ENCODE measurements at places on chromosomes 5 and 9. TPM values are rescaled to one million over a fixed set of nuclear protein-coding genes. Genes with fewer than 3 reads are reported as not detected.
A peak's percentile ranks its signal among the peaks of the same experiment; 100 is the strongest.

Gene MXD3
- polyA plus RNA-seq, result 14.9 TPM

- no peak for DNase-seq
These were observed 64.6 kb downstream of the YTHDC2 start for GRCh38 chr5:113578091-113578490.

DNA sequence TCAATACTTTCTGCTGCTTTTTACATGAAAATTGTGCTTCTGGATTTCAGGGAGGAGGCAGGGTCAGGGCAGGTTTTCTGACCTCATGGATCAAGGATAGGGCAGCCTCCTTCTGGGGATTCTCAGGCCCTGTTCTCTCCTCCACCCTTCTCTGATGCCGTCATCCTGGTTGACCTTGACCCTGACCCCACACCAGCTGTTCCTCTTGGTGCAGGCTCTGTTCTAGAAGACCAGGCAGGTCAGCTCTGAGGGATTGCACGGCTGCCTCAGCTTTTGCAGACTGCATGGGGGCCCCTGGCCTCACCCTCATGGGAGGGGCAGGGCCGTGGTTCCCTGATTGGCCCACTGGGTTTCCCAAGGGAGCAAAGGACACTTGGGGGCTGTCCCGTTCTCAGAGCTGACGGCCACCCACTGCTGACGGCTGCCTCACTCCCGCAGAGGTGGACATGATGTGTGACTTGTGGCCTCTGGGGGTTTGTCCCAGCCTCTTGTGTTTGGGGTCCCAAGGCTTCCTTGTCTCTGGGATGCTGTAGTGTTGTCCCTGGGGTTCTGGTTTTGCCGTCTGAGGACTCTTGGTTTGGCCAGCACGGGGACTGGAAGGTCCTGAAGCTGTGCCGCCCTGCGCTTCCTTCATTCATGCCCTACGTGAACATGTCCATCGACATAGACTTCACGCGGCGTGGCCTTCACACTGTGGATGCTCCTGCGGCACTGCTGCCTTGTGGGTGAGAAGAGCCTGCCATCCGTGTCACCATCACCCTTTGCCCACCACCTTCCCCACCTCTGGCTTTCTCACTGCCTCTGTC is 34.5 kb downstream of the CEP72 start:
- no peak for DNase-seq

DNA sequence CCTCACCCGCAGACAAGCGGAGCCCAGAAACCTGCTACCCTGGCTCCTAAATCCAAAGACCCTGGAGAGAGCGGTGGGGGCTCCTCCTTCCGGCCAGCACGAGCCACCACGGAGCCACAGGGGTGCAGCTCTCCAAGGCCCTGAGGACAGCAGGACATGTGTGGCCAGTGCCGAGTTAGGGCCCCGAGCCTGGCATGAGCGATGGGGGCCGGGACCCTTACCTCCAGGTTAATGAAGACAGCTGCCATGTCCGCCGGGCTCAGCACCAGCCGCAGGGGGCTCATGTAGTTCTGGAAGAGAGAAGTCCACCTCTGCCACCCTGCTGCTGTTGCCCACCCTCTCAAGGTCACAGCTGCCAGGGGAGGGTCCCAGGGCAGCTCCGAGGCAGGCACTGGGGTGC is 68.9 kb upstream of the SARDH start:
- DNase-seq, result no peak

DNA sequence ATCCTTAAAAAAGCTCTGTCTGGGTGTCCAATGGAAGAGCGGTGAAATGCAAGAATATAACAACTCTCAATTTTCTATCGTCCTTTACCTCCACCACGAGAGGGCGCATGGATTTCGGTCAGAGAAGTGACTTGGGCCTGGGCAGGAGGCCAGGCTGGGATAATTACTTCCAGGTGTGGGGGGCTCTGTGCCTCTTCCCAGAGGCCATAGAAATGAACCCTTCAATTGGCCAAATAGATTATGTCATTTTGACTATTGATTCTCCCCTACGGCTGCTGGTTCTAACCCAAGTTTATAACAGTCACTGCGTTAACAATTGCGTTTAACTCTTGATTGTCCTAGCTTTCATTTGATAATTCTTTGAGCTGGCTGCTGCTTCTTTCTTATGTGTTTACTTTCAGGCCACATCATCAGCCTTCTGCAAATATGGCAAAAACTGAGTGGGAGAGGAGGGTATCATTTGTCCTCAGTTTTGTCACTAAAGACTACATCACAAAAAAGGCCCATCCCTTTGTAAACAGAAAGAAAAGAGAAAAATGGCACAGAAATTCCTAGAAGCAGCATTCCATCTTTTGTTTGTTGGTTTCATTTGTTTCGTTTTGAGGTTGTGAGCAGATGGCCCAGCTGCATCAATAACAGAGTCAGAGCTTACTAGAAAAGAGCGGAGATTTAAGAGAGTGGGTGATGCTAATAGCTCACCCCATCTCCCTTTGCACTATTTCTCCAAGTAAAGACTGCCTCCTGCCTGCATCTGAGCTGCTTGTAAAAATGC is 45.4 kb upstream of the ZFR start:
- DNase-seq, result peak; percentile 74

Gene PCDHA5
- polyA plus RNA-seq, result 0.06 TPM

Gene C5orf58
- 0.16 TPM for polyA plus RNA-seq

GRCh38 chr9:118711843-118712242 is 657.4 kb downstream of the BRINP1 start:
- DNase-seq, result no peak

GRCh38 chr5:159800131-159800840 is 116.0 kb upstream of the ADRA1B start:
- no peak for DNase-seq

Gene C5
- 15.5 TPM for polyA plus RNA-seq

Gene LAMC3
- polyA plus RNA-seq, result 20.1 TPM

- DNase-seq, result no peak
These were observed 170.1 kb downstream of the GABBR2 start for GRCh38 chr9:98538626-98539031.

DNA sequence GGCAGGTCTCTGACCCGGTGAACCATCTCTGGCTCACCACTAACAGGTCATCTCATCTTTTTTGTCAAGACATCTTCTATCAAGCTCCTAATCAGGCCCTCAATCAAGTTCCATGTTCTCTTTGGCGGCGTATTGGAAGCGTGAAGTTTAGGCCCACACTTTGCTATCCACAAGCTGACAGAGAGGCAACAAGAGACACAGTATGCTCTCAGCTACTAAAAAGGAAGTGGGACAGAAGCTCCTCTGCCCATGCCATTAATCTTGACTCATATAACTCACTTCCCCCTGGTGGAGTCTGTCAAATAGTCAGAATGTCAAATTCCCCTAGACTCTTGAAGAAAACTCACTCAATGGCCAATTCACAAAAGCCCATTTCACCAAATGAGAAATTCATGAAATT is 77.6 kb upstream of the TMC1 start:
- no peak for DNase-seq

DNA sequence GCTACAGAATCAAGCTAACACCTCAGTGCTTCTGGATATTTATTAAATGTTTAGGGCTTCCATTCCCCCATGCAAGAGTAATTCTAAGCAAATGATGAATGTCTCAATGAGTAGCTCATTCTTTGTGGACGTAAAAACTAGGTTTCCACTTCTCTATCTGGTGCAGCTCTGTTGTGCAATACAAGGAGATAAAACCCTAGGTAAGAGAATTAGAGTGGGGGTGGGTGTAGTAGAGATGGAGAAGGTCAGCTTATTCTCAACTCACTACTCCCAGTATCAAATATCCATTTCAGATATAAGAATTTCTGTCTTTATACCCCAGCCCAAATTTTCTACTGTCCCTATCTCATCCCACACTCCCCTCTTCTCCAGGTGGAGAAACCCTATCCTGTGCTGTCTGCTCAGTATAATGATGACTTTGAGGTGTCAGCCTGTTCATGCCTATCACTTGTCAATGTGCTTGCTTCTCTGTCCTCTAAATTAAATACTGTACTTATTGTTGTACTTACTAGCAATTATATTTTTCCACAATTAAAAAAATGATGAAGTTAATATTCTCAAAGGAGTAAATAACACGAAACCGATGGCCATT is 4.3 kb upstream of the FYB1 start:
- no peak for DNase-seq

Measured in right renal pelvis (tissue), 4 donors.